ENCODE measurements at places on chromosomes 6 and 20.

DNA sequence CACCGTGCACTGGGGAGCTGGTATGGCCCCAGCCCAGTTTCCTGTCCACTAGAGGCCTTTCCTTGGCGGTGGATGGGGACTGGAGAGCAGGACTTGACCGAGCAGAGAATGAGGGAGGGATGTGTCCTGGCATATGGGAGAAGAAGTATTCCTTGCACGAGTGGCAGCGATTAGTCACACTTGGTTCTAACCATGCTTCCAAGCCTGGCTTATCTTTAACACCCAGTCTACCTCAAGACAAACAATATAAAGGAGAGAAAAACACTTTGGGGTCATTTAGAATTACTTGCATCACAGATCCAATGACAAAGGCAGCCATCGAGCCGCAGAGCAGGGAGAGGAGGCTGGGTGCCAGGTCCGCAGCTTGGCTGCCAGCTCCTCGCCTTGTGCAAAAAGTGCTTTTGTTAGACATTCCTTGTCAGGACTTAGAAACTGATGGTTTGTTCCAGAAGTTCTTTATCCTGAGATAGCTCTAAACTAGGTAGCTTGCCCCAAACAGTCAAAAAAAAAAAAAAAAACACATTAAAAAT lies 214.9 kb upstream of the GMDS start:
- DNase-seq: no peak

DNA sequence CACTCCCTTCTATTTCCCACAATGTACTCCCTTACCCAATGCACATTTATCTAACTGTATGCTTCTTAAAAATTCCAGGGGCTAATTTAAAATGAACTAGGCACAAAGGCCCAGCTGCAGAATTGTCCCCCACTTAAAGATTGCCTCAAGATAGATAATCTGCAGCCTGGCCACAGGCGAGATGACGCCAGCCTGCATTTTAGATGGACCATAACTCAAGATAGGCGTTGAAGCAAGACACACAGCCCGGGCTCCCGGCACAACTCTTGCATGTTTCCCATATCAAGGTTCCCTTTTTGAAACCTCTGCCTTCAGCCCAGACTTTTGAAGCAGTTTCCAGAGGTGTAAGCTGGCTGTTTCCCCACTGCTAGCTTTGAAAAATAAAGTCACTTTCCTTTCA lies 3.2 kb upstream of the REPS1 start:
- DNase-seq: no peak

DNA sequence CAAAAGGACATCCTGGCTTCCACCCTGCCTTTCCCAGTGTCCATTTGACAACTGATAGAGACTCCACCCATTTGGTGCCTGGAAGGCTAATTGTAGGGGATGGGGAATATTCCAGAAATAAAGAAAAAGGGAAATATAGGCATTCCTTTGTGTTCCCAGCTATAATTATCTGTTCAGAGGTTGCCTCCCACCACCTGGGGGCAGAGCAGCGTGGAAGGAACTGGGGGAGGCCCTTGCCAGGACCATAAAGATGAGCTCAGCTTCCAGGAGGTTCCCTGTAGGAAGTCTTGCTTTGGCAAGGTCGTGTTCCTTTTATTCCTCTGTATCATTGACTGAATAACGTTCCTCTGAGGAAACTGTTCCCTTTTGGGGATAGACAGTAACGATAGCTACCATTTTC lies 214.7 kb downstream of the TFAP2C start:
- DNase-seq: no peak

DNA sequence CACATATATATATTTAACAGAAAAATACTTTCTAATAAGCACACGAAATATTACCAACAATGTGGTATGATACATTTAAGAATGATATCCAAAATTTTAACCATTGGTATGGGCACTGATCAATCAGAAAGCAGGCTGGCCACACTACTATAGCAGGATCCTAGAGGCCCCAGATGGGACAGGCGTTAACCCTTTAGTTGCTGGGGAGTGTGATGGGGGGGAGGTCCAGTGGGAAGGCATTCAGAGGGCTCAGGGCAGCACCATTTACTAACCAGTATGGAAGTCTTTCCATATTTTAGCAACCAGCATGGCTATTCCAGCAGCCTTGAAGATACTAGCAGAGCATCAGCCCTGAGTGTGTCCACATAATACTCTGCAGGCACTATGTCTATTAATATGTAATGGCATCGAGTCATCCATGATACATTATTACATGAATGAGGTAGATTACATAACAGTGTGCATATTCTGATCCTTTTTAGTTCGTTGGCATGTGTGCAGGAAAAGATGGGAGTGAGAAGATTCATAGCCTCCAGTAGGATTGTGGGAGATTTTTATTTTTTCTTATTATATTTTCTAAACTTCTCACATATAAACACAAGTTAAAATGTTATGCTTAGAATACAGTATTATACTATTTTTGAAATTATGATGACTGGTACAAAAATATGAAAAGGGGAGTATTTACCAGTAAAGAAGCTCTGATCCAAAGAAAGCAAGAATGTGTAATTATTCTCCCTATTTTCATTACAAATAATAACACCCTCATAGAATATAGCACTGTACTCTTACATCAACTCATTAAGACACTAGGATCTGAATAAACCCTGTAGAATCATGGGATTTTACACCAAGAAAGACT lies 78.9 kb downstream of the FAM217A start:
- DNase-seq: no peak

- DNase-seq: no peak
Observed at GRCh38 chr20:33680686-33681085, 5.5 kb downstream of the E2F1 start.

All from right kidney (tissue), 9 donors.